ENCODE measurements at places on chromosomes 2 and 18.

GRCh38 chr18:28684746-28685355, 507.9 kb upstream of the CDH2 start:
- no peak for DNase-seq

- peak; percentile 37 for DNase-seq
Observed at GRCh38 chr2:28547906-28548600, 52.2 kb downstream of the PLB1 start.

- no peak for DNase-seq
Observed at GRCh38 chr2:168626096-168626495, 170.0 kb downstream of the CERS6 start.

GRCh38 chr2:172087207-172087779, 2.0 kb downstream of the DLX1 start:
- no peak for DNase-seq

DNA sequence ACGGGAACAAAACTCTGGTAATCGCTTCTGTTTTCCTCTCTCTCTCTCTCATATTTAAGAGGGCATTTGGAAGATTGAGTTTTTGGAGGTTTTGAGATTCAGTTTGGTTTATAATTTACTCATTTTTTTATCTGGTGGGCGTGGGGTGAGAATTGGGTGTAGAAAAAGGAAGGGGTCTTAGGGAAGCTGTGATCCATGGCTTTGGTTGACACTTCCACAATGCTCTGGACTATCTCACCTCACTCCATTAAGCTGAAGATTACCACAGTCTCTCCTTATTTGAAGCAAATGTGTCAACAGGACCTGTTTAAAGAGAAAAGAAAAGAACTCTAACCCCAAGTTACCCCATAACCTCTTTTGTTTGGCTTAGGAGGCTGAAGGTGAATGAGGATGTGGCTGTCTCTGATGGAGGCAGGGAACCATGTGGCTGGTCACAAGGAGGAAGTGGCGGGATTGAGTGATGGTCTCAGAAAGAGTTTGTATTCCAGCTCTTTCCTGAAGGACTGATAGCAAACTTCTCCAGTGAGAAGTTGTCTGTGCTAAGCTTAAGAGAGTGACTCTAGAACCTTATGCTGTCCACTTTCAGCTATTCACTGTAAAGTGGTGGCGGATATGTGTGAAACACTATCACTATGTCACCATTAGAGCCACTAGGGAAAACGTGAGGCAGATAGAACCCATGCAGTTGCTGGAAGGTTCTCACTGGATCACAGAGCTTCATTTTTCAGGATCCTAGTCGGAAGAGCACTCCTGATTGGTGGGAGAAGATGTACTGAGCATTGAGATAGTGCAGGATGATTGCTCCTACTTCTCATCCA, 934 bp downstream of the ZNF804A start:
- DNase-seq, result no peak

GRCh38 chr2:133421516-133422324, 146.5 kb downstream of the NCKAP5 start:
- no peak for DNase-seq

DNA sequence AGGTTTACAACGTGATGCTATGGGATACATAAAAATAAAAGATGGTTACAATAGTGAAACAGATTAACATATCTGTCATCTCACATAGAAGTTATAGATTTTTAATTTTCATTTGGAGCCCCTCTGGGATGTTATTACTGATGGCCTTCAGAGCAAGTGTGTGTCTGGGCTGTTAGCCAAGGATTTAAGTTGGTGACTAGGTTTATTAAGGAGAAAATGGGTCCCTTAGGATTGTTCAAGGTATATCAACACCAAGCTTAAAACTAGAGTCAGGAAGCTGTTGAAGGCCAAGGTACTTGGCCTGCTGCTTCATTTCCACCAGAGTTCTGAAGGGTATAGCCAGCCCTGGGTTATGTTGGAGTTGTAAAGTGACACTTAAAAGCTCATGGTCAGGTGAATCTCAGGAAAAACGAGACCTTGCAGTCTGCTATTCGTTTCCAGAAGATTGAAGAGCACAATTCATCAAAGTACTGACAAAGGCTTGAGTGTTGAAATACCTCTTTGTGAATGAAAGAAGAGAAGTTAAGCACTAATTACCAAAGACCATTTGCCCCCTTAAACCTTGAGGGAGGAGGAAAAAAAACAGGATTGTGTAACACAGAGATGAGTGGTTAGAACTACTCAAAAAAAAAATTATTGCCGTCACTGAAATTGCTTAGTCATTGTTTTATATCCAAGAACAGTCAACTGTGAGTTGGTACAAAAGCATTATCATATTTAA, 48.4 kb downstream of the MAP2 start:
- no peak for DNase-seq

DNA sequence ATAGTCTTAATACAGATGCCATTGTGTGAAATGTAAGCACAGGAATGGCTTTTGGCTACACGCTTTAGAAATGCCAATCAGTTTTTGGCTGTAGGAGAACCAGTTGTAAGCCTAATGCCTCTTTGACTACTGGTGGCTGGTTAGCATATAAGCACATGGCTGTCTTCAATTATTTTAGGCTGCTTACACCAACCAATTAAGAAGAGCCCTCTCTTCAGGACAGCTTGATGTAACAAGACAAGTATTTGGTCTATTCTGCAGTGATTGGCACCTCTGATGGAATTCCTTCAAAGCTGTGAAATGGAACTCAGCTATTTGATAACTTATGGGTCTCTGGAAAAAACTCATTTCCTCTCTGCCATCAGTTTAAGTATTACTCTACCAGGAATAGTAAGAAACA, 680.1 kb upstream of the FSHR start:
- no peak for DNase-seq

DNA sequence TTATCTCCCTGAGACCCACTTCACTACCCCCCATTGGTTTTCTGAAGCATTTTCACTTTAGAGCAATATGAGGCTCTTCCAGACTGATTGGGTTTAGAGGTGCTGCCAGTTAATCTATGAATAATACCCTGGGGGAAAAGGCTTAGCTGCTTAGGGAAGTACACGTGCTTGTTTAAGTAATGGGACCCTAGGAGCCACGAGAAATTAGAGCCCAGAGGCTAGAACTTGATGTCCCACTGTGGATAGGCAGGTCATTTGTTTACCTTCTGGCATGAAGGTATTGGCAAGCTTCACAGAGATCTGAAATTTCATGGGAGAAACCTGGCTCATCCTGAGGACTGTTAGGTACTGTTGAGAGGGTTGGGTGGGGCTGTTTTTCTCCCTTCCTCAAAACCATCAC, 59.7 kb downstream of the CLIP4 start:
- no peak for DNase-seq

GRCh38 chr18:48186861-48187260, 222.3 kb downstream of the ZBTB7C start:
- DNase-seq, result no peak

DNA sequence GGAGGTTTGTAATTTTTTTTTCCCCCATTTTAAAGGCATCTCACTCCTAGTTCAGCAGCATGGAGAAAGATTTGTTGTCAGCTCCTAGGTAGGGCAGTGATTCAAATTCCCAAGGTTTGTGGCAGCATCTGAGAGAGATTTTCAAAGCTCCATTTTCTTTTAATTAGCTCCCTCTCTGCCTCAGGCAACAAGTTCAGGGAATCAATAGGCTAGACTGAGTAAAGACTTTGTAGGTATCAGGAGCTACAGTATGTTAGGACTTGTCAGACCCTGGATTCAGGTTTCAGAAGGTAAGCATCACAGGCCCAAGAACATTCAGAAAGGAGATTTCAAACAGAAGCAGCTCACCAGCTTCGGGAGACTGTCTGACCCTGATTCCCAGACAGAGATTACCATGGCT, 273.3 kb upstream of the ERBB4 start:
- DNase-seq, result no peak

DNA sequence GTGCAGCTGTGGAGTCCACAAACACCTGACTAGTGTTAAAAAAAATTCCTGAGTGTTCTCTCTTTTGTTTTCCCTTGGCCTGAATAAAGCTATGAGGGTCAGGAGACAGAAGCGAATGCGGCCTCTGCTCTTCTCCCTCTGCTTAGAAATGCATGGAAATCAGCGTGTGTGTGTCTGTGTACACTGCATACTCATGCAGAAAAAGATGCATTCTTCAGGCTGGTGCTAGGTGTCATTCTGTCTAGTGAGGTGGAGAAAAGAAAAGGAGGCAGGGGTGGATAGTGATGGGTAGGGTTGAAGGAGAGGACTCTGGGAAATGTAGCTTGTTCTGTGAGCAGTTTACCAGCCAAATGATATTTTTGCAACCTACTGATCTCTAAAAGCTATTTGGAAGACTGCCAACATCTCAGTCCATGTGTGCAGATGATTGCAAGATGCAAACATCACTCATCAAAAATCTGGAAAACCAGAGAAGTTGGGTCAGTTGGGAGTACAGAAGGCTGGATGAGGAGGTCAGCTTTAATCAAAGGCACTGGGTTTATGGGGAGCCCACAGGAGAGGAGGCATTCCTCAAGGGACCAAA, 177.7 kb downstream of the INSIG2 start:
- DNase-seq, result no peak

- no peak for DNase-seq
Observed at GRCh38 chr18:59512025-59512755, 153.1 kb upstream of the LMAN1 start.

- DNase-seq, result no peak
Observed at GRCh38 chr2:188693111-188693510, 281.1 kb upstream of the COL3A1 start.

DNA sequence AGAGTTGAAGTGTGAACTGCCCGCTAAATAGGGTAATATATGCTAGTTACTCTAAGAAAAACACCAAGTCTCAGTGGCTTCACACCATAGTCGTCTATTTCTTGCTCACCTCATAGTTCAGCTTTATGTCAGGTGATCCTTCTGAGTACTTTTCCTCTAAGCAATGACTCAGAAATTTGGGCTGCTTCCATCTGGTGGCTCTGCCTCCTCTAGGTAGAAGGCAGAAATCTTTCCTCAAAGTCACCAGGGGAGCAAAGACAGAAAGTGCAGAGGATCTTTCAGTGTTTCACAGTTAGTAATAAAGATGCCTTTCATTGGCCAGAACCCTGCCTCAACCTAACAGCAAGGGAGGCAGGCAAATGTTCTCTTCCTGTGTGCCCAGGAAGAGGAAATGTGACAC, 17.3 kb downstream of the CDH20 start:
- no peak for DNase-seq

- DNase-seq, result no peak
Observed at GRCh38 chr2:168736649-168737445, 65.6 kb upstream of the NOSTRIN start.

DNA sequence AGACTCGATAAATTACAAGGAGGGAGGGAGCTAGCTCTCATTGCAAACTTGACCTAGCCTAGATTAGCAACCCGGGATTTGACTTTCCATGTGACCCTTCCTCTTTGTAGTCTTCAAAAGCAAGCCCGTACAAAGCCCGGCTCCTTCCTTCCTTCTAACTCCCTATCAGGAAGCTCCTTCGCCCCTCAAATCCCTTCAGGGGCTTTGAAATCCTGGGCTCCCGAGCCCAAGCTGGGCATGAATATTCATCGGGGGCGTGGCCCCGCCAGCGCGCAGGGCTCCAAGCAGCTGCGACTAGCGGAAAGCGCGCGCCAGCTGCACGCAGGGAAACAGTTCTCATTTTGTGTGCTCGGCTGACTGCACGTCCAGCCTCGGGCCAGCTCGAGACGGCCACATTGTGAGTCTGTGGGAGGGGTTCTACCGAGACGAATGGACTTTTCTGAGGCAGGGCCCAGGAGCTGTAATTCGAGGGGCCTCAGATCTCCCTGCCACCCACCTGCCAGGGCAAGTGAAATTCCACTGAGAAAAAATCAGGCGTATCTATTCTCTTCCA, 84.0 kb upstream of the PELI1 start:
- no peak for DNase-seq

DNA sequence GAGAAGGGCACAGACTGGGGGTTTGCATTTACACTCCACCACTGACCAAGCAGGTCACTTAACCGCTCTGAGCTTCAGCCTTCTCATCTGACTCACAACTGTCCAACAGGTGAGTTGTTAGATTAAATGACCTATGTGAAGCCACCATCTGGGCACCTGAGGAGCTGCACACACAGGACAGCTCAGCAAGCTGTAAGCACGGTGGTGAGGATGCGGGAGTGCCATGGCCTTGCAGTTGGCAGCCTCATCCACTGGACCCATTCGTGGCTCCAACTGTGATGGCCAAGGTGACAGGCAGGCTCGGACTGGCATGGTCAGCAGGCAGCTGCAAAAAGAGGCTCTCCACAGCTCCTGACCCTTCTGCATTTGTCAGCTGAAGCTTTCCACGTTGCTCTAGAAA, 23.3 kb upstream of the AMMECR1L start:
- no peak for DNase-seq

GRCh38 chr2:110099038-110099425, 16.6 kb downstream of the MALL start:
- DNase-seq, result no peak

DNA sequence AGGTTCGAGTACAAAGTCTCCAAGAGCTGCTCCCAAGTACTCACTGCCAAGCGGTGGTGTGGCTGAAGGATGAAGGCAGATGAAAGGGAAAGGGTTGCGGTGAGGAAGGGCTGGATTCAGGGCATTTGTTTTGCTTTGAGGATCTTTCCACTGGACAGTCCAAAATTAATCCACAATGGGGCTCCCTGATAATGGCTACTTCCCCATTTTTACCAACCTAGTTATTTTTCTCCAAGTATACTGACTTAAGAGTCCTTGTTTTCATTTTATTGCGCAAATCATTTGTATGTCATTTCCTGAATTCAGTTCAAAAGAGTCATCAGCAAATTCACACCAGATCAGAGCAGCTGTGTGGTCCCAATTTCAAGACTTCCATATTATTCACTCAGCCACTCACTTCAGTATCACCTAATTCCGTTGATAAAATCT, 464 bp upstream of the SESTD1 start:
- DNase-seq, result no peak

GRCh38 chr2:73008766-73009135, 62.8 kb downstream of the SFXN5 start:
- peak; percentile 4 for DNase-seq

DNA sequence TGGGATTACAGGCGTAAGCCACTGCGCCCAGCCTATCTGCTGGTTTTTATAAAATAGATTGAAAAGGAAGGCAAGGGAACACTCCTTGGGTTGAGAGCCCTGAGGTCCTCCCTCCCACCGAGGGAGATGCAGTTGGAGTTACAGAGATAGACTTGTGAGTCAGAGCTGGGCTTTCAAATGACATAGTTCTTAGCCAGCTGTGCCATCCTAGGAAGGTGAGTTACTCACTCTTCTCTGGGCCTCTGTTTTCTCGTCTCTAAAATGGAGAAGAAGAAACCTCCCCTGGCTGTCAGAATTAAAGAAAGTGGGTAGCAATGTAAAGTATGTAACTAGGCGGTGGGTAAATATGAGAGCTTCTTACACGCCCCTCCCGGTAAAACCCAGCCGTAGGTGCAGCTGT, 2.4 kb downstream of the LRRFIP1 start:
- no peak for DNase-seq

- DNase-seq, result no peak
Observed at GRCh38 chr2:70477441-70477844, 76.2 kb downstream of the TGFA start.
